ENCODE measurements at places on chromosomes 3 and 15.

DNA sequence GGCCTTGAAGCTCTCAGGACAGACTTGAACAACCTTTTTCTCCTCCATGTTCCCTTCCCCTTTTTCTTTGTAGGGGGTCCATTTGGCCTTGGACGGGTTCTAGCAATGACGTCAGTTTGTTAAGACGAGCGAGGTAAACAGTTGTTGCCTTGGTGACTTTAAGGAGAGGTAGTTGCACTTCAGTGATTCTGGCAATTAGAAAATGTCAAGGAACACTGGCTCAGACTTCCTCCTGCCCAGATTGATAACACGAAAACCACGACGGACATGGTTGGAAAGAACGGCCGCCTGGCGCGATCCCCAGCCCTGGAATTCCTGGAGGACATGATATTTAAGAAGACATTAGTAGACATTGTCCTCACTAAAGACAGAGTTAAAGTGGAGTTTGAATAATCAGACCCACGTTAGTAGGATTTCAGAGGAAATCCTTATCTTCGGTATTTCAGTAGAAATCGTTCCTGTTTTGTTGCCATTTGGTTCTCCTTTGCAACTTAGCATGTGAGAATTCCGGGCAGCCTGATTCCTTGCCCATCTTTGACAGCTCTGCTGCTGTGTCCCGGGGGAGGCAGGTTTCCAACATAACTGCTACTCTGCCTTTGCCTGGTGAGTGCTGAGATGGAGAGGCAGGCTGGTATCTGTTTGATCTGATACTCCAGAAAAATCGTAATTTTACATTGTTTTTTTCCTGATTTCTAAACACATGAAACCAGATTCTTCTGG lies 87.3 kb downstream of the ST6GAL1 start:
- DNase-seq = no peak

DNA sequence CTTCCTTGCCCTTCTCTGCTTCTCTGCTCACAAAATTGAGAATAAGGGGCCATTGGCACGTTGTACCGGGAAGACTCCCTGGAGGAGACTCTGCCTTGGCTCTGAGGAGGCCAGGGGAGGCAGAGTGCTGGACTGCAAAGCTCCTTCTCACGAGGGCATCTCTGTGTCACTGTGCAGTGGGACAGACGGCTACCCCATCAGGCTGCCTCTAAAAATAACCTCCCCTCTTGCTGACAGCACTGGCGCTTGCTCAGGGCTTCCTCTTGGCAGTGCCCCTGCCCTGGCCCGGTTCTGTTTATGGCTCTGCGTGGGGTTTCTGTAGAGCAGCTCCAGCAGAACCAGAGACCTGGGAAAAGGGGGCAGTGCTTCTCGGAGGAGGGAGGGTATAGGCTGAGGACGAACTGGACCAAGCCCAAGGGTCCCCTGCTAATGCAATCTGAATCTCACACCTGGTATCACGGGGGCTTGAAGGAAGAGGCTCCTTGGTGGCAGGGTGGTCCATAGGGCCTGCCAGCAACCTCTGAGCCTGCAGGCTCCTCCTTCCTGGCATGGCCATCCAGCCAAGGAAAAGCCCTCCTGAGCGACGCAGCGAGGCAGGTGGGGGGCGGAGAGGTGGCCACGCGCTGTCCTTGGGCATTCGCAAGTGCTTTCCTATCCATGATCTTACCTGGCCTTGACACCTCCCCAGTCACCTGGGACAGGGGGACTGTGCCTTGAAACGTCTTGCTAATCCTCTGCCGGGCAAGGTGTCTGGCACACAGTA lies 63.3 kb upstream of the TLE3 start:
- DNase-seq = no peak

GRCh38 chr3:124636863-124637296 lies 93.4 kb upstream of the UMPS start:
- DNase-seq = no peak

DNA sequence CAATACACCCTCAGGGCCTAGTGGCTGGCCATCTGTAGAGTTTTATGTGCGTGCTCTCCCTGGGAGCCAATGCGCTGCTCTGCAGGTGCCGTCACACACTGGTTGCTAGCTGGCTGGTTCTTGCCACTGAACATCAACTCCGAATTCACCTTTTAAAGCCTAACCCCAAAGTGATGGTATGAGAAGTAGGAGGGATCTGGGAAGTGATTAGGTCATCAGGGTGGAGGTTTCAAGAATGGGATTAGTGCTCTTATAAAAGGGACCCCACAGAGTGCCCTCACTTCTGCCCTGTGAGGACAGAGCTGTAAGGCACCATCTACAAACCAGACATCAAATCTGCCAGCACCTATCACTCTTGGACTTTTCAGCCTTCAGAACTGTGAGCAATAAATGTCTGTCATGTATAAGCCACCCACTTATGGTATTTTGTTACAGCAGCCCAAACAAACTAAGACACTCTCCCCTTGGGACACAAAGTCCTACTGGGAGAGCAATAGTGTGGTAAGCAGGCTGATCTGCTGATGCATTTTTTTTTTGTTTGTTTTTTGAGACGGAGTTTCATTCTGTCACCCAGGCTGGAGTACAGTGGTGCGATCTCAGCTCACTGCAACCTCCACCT lies 20.3 kb downstream of the RGMA start:
- DNase-seq = no peak

DNA sequence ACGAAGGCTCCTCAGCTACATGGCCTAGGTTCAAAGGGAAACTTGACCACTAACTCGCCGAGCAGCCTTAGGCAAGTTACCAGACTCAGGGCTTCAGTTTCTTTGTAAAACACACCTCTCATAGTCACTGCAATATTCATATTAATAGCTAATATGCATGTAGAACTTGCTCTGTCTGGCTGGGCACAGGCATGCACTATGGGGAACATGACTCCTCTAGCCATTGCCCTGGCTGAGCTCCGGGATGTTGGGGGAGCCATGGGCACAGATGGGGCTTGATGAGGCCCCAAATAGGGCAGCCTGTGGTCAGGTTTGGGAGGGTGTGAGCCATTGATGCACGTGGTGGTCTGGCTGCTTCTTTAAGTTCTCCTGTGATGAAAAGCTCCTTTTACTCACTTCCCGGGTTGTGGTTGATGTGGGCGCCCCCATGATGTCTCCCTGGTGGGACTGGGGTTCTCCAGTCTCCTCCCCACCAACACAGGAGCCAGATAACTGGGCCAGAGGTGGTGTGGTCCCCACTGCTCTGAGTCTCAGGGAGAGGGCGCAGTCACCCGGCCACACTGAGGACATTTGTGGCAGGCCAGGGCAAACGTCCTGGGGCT lies 29.4 kb upstream of the DUSP7 start:
- DNase-seq = no peak

- no peak for DNase-seq
These were observed 22.4 kb downstream of the SENP5 start for GRCh38 chr3:196889844-196890708.

GRCh38 chr3:41029356-41029755 lies 169.9 kb upstream of the CTNNB1 start:
- DNase-seq = no peak

GRCh38 chr3:331881-332280 lies 135.3 kb downstream of the CHL1 start:
- DNase-seq = no peak

- no peak for DNase-seq
These were observed 21.7 kb downstream of the PARP16 start for GRCh38 chr15:65264863-65265430.

GRCh38 chr3:43217633-43218032 lies 68.7 kb upstream of the SNRK start:
- DNase-seq = no peak

- DNase-seq = no peak
These were observed 38.5 kb downstream of the SPTSSB start for GRCh38 chr3:161332792-161333191.

DNA sequence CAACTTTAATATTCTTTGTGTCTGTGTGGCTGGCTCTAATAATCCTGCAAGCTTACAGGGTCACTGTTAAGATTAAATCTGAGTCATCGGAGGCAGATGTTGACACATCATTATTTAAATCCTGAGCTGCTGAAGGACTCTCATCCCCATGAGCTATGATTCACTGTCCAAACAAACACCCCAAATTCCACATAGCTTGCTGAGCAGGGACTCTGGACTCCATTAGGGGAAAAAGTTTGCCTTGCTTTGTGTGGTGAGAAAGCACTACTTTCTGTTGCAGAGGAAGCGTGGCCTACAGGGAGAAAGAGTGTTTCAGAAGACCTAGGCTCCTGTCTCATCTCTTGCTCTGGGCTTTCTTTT lies 213.7 kb downstream of the PDCD6IP start:
- DNase-seq = no peak

GRCh38 chr15:89455535-89455934 lies 40.8 kb downstream of the RHCG start:
- DNase-seq = no peak

DNA sequence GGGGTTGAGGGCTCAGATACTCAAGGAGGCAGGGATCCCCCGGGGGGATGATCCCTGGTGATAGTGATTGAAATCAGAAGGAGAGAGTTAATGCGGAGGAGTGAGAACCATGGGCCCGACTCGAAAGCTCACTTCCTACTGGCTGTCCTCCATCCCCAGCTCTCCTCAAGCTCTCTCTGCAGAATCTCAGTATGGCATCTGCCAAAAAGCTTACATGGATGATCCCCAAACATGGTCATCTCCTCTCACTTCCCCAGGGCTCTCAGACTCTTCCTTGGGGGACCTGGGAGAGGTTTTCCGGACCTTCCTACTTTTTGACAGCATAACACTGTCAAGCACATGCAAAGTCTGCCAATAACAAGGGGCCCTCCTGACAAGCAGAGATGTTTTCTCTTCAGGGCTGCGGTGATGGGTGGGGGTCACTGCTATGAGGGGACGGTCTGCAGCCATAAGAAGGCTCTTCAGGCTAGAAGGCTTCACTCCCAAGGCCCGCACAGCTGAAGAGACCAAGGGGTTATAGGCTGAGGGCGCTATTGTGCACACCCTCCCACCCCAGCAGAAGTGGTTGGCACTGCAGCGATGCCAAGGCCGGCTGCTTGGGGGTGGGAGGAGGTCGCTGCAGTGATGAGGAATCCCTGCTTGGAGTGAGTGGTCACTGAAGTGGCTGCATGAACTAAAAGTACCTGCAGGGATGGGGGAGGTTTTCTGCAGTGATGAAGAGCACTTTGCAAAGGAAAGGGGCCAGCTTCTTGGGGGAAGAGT lies 828 bp upstream of the VWA5B2 start:
- DNase-seq = no peak

- DNase-seq = no peak
These were observed 112.8 kb downstream of the LPP start for GRCh38 chr3:188266562-188267274.

- DNase-seq = no peak
These were observed 13.5 kb upstream of the TSC22D2 start for GRCh38 chr3:150394606-150395005.

- DNase-seq = no peak
These were observed 127.8 kb downstream of the ABI3BP start for GRCh38 chr3:100865442-100865841.

DNA sequence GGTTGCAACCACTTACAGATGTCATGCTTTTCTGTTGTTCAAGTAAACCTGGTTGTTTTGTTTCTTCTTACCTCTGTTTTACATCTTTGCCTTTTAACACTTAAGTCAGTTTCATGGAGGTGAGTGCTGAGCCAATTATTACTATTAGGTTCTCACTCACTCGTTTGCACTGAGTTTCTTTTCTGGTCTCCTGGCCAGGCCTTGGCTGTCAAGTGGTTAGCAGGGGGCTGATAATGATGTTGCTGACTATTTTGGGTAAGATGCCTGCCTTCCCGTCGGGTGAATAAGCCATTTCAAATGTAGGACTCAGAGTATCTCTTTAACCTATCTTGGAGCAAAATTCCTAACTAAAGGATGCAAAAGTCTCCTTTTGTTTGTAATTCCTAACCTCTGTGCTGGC lies 78.5 kb downstream of the KLHL25 start:
- no peak for DNase-seq

GRCh38 chr3:150074697-150075416 lies 104.2 kb upstream of the PFN2 start:
- no peak for DNase-seq

DNA sequence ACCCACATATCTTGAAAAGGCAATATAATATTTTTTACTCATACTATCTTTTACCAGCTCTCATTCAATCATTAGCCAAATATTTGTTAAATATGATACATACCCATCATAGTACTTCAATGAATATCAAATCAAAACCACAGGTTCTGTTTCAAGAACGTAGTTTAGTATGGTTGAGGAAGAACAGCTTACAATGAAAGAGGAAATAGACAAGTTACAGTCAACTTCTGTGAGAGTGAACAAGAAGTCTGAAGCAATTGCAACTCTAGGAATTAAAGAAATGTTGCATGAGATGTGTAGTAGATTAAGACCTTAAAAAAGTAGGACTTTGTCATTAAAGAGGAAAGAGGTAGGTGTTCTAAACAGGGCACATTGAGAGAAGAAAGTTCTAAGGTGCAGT lies 9.3 kb downstream of the BCHE start:
- DNase-seq = no peak

DNA sequence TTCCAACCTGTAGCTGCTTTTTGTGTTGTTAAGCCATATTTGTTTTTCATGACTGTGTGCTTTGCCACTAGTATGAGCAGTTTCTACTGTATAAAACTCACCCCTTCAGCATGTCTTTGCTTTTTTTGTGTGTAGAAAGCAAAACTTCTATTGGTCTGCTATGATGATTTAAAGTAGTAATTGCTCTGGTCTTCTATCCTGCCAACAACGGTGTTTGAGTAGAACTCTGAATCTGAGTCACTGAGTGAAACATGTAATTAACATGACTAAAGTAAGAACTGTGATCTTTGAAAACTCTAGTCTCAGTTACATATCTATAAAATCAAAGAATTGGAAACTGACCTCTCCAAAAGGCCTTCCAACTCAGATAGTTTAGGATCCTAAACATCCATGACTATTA lies 133.6 kb downstream of the TPRG1 start:
- no peak for DNase-seq

DNA sequence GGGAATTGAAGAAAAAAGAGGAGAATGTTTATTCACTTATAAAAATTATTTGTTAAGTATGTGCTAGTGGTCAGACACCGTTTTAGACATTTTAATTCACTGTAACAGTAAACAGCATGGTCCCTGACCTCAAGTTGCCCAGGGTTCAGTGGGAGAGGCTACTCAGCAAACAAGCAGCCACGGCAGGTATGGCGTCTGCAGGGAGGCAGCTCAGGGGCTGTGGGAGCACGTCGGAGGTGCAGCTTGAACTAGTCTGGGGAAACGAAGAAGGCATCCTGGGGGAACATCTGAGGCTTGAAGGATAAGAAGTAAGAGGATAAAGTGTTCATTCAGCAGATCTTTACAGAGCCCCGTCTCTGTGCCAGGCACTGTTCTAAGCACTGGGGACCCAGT lies 66.0 kb downstream of the CRTC3 start:
- no peak for DNase-seq

DNA sequence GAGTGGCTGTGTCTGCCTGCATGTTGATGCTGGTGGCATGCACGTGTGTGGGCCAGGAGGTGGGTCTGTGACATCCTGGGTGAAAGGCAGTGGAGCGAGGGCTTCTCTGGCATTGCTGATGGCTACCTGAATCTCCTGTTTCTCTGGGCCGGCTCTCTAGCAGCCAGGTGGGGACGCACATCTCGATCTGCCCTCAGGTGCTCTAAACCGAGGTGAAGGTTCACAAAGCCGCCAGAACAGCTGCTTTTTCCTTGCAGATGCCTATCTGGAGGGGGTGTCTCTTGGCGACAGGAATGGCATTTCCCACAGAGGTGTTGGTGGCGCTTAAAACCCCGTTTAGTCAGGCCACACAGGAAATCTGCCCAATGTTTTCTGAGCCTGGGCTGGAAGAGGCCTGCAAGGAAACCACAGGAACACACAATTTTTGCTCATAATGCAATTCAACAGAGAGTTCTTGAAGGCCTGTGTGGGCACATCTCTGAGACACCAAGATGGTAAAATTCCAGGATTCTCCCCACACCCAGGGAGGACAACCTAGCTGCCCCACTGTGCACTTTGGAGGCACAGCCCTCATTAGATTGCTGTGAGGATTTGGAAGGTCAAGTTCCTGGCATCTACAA lies 11.9 kb downstream of the TMEM158 start:
- no peak for DNase-seq

Measured in NCI-H2081 (cell line).